ENCODE measurements at places on chromosomes 2 and 18.
A peak's percentile ranks its signal among the peaks of the same experiment; 100 is the strongest.

DNA sequence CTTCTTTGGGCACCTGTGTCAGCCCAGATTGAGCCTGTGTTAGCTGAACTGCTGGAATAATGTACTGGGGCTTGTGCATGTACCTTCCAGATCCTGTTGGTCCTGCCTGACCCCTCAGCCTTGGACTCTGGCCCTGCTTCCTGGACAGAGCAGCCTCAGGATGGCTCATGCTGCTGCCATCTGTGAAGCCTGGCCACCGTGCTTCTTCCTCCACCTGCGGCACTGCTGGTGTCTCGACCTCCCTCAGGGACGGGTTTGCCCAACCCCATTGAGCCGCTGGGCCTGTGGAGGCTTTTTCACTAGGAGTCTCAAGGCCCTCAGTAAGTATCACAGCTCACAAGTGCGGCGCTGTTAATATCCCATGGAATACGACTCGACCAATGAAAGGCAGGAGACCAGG is 342.7 kb downstream of the TGIF1 start:
- ATAC-seq: no peak

DNA sequence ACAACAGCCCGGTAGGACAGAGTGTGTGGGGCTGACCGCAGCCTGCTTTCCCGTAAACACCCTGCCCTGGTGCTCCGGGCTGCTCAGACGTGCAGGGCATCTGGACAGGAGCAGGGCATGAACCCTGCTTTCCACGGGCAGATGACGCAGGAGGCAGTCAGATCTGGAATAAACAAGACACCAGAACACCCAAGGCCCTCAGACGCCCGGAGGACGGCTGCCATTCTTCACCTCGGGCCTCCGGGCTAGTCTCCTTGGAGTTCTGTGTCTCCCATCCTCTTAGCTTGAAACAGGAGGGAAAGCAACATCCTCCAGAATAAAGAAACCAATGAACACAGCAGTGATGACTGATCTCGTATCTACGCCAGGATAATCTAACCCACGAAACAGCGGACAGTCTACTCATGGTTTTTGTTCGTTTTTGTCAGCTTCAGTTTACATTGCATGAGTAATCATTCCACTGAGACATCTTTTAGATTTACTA is 7.3 kb downstream of the PXDN start:
- no peak for ATAC-seq

DNA sequence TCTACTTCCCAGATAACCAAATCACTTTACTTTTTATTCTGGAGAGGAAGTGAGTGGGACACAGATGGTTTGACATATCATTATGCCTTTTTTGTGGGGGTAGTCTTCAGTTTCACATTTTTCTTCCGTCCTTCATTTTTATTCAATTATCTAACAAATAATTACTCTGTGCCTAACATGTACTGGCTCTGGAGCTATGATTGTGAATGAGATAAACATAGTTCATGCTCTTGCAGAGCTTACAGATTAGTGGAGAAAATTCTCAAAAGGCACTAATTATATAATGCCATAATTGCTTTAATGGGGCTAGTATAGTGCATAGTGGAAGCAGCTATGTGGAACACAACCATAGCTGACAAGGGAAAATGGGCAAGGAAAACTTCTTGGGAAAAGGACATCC is 303.6 kb upstream of the TFPI start:
- no peak for ATAC-seq

GRCh38 chr2:165500816-165501215 is 31.3 kb downstream of the CSRNP3 start:
- no peak for ATAC-seq

DNA sequence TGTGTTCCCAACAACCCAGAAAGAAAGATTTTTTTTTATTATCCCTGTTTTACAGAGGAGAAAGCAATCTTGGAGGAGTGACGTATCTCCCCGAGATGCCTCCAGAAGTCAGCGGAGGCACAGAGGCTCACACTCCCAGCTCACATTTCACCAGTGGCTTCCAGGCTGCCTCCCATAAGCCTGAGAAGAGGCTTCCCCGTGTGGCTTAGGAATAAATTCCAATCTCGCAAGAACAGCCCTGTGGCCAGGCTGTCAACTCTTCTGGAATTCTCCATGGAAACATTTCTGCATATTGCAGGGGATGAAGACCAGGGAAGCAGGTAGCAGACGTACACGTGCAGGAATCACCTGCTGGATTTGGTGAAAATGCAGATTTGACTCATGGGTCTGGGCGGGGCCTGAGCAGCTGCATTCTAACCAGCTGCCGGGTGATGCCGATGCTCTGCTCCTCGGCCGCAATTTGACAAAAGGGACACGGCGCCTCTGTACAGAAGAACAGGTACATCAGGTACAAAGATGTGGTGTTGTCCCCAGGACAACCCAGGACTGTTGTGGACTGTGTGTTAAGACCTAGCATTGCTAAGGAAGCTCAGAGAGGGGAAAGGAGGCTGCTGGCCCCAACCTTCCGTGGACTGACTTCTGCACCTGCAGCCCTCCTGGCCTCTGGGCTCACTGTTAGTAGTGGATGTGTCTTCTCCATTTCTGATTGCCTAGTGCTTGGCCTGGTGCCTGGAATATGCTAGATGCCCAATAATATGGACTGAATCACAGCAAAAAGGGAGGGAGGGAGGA is 114.2 kb upstream of the ID2 start:
- no peak for ATAC-seq

GRCh38 chr2:74817304-74817675 is 16.6 kb upstream of the HK2 start:
- ATAC-seq: no peak

DNA sequence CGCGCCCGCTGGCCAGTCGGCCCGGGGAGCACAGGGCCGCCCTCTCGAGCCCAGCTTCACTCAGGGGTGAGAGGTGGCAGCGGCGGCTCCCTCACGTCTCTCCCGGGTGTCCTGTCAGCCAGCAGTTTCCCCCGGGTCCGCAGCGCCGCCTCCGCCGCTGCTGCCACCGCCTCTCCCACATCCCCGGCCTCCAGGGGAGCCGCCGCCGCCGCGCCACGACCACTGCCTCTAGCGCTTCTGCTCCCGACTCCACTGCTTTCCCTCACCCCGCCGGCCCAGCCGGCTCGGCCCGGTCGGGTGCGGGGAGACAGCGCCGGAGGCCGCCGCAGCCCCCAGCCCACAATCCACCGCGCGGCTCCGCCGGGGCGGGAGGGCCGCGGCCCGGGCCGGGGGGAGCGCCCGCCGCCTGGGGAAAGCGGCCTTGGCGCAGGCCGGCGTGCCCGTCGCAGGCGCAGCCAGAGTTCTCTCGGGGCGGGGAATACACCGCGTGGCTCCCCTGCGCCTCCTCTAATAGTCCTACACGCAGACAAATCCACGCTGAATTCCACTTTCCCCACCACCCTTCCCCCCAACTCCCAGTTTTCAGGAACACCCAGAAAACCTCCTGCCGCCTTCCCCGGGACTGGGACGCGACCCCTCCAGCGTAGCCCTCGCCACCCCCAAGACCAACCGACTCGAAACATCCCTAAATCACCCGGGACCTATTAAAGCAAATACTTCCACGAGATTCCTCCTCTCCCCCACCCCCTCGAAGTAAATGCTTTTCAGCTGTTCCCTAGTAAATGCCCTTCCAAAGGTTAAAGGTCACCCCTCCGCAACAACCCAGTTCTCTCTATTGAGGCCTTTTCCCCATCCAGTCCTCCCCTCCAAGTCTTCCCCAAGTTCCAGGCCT is at the start of gene VPS54:
TSS of gene VPS54 (minus strand) at position 346 of the 892 bp plus-strand sequence. CDS start 35,429 bp downstream, outside the sequence.
- ATAC-seq: peak; percentile 93

GRCh38 chr2:109243526-109244303 is 114.7 kb downstream of the SH3RF3 start:
- no peak for ATAC-seq

GRCh38 chr2:154264024-154264423 is 392.3 kb downstream of the GALNT13 start:
- no peak for ATAC-seq

DNA sequence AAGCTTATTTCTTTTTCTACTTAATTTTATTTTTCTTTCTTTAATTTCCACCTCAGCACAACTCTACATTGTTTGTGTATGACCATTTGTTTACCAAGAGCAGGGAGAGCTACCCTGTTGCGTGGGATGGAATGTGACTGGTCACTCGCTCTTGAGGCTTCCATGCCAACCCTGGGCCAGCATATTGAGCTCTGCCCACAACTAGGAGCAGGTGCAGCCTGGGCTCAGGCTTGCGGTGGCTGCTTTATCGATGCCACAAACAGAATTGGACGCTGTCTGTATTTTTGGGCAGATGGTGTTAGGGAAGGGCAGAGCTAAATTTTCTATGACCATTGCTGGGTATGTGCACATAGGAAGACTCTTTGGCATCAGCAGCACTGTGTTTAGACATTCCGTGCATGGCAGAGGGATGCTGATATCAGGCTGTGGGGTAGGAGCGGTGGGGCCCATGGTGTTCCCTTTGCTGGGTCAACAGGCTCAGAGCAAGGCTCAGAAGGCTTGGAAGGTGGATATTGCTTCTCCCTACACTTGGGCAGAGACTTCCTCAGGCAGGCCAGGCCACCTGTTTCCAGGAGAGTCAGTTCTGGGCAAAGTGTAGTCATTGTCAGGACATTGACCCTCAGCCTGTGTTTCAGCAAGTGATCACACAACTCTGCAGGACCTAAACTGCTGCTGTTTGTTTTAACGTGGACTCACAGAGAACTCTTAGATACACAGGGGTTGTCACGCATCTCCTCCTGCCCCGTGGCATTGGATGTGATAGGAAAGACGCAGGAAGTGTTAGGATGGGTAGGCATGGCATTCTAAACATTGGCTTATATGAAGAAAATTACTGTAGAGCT is 40.2 kb downstream of the TMEM182 start:
- no peak for ATAC-seq

- ATAC-seq: peak; percentile 64
Observed at GRCh38 chr2:28717339-28717758, 34.3 kb upstream of the PPP1CB start.
